HepG2 (cell line): ENCODE measurements at places on chromosomes 5 and 9.

DNA sequence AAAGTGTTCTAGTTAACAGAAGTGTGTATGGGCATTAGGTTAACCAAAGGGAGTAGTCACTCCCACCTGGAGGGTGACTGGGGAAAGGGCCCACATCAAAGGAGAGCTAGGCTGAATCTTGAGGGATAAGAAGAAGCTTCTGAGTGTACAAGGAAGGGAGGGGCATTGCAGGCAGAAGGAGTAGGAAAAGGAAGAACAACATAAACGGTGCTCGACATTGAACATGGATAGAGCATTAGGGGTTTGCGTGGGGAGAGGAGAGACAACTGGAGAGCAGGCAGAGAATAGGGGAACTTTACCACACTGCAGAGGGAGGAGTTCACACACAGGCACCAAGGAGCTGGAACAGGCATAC, 5.3 kb upstream of the GLRX start:
- no peak for DNase-seq

DNA sequence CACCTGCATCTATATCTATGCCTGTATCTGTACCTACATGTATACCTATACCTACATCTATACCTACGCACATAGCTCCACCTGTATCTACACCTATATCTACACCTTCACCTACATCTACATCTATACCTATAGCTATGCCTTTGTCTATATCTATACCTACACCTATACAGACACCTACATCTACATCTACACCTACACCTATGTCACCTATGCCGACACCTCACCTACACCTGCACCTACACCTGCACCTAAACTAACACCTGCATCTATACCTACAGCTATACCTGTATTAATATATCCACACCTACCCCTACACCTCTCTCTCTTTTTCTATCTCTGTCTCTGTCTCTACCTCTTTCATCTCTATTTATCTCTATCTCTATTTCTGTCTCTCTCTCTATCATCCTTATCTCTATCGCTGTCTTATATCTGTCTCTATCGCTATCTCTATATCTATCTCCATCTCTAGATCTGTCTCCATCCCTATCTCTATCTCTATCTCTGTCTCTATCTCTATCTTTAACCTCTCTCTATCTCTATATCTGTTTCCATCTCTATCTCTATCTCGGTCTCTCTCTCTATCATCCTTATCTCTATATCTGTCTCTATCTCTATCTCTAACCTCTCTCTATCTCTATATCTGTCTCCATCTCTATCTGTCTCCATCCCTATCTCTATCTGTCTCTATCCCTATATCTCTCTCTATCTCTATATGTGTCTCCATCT, 37.9 kb downstream of the IRX4 start:
- DNase-seq, result no peak

GRCh38 chr9:131608493-131609037, 63.2 kb downstream of the PRRT1B start:
- peak; percentile 75 for DNase-seq

DNA sequence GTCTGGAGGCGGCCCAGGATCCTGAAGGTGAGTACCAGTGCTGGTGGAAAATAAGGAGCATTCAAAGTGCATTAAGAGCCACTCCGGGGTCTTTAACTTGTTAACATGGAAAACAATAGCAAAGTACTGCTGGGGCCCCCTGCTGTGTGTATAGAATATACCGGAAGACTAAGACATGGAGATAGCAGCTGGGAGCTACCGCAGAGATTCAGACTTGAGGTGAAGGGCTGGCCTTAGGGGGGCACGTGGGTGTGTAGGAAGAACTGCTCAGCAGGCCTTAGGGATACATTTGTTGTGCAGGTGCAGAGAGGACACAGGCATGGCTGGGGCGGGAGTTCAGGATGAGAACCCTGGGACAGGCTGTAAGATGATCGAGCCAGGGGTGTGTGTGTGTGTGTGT, 1.2 kb upstream of the DMRT1 start:
- no peak for DNase-seq

DNA sequence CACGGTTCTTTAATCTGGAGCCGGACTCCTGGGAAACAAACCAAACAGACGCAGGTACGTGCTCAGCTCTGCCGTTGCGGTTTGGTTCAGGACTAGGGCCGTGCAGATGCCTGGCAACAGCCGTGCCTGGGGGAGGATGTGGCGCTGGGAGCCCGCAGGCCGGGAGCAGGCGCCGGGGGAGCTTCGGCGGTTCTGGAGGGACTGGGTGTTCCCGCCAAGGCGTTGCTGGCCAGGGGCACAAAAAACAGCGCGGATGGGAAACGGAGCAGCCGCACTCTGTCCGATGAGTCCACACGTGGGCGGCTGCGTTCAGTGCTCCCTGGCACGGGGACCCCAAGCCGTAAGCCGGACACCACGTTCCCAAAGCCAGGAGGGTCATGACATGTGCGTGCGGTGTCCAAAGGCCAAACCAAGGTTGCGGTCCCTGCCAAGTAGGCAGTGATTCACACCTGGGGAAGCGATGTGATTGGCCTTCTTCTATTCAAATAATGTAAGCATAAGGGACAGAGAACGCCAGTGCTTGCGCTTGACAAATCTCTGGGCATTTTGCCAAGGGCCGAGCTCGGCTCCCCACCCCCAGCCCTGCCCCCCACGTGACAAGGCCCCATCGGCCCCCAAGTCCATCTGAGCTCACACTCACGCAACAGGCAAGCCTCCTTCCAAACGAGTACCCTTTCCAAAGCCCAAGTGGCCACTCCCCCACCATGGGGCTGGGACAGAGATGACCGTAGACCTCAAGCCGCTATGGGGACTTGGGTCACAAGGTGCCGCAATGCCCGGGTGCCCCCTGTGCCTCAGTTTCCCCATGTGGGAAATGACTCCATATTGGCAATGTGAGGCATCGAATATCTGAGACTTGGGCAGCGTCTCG, 49.7 kb upstream of the NKD2 start:
- peak; percentile 75 for DNase-seq

DNA sequence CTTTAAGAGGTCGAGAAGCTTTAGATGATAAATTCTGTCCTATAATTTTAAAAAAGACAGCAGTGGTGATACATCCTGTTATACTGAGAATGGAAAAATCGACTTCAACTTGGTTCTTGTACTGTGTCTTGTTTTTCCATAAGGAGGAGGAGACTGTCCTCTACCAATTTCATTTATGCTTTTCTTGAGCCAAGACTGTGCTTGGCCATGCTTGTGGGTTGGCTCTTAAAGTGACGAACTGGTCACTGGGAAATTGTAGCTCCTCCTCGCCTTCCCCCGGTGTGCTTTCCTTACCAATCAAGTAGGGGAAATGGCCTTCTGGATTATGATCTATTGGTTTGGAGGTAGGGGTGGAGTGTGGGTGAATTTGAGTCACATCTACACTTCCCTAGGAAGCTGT, 67.1 kb upstream of the HSPB3 start:
- DNase-seq, result no peak

- DNase-seq, result no peak
Observed at GRCh38 chr5:169934990-169935389, 45.3 kb downstream of the INSYN2B start.

DNA sequence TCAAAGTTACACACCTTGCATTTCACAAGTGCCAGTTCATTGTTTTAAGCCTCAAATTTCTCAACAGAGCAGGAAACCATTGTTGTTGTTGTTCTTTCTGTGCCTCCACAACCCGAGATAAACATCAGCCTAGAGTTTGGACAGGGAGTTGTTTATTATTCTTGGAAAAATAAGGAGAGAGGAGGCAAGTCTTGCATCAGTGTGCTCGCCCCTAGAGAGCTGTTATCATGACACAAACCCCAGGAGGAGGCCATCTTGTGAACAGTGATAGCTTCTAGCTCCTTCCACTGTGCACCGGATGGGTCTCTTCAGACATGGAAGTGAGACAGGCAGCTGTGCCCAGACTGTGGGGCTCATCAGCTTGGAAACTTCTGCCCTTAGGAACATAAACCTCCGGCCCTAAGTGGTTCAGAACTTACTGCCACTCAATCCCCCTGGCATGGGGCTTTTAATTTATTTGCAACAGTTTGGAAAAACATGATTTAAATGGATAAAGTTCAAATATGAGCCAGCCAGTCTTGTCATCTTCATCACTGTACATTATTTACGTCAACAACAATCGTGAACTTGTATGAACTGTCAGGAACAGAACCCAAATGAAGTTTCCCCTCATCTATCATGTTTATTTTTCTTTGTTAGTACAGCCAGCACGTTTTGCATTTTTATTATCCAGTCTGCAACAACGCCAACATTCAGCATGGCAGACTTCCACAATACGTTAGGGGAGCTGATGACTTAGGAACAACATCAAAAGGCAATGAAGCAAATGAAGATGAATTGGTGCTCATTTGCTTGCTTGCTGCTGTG, 181.7 kb upstream of the S1PR3 start:
- DNase-seq, result no peak

DNA sequence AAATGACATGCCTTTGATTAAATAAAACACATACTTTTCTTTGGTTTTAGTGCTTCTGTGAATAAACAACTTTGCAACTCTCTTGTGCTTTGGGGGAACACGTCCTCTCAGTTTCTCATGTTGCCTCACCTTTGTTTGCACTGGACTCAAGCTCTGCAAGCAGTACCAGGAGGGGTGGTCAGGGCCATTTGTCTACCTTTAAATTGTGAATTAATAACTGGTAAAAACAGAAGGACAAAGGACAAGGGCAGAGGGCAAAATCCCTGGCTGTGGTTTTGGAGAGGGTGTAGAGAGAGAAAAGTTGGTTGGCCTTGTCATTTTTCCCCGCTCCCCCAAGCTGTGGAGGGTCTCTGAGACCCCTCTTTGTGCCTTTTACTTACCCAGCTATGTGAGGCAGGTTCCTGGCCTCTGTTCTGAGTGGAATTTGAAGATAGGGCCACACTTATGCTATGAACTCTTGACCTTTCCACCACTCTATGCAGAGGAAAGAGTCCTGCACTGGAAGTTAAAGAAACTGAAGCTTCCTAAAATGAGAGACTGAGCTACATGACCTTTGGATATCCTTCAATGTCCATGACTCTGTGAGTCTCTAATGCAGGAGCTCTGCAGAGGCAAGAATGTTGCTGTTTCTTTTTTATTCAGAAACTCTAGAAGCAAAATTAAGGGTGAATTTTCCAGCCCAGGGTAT, 55.1 kb upstream of the MOCS2 start:
- DNase-seq, result peak; percentile 23

- no peak for DNase-seq
Observed at GRCh38 chr9:135926402-135927194, 19.3 kb upstream of the CAMSAP1 start.

GRCh38 chr9:101354143-101354764, 30.6 kb downstream of the BAAT start:
- DNase-seq, result peak; percentile 100

- DNase-seq, result no peak
Observed at GRCh38 chr5:55591686-55592085, 56.9 kb upstream of the PLPP1 start.

DNA sequence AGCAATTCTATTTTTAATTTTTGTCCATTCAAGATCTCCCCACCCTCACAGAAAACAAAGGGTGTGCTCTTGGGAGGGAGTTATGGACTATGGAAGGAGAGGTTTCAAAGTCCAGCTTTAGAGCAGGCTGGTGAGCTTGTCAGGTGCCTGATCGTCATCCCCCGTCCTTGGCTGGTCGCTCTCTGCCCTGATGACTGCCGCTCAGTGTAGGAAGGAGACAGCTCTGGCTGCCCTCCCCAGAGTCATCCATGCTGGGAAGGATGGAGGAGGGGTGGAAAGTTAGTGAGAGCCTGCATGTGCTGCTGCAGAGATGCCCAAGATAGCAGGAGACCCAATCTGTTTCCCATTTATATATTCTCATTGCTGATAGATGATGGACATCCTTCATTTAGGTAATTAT, 96.6 kb downstream of the NLN start:
- DNase-seq, result peak; percentile 32

DNA sequence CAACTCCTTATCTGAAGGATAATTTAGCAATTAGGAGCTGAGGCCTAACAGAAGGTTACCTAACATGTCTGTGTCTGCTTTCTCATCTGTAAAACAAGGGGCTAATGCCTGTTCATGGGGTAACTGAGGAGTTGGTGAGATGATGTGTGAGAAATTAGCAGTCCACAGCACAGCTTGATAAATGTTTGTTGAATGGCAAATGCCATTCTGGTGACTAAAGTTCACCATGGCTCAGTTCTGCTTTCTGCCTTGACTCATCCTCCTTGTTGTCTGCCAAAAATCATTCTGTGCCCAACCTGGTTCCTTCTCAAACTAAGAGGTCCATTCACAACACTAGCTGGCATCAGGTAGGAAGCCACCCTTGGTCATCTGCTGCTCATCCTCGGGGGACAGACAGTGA, 552.0 kb upstream of the KLF4 start:
- DNase-seq, result no peak

- DNase-seq, result no peak
Observed at GRCh38 chr5:126455728-126456127, 32.5 kb downstream of the GRAMD2B start.

DNA sequence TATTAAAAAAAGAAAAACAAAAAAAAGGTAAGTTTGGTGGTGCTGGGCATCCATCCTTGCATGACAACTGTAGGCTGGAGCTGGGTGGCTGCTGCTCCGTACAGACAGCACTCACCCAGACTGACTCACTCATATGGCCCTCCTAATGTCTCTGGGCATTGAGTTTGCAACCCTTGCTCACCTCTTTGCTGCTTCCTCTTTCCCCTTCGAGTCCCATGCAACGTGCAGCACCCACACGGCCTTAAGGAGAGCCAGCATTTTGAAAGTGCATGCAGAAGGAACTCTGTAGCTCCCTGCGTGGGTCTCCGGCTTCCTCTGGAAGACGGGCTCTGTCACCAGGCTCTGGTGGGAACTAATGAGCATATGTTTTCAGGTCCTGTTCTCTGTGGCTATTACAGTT, 60.5 kb upstream of the ENTREP1 start:
- no peak for DNase-seq

GRCh38 chr5:54309276-54309675, 1.1 kb downstream of the ARL15 start:
- DNase-seq, result no peak

DNA sequence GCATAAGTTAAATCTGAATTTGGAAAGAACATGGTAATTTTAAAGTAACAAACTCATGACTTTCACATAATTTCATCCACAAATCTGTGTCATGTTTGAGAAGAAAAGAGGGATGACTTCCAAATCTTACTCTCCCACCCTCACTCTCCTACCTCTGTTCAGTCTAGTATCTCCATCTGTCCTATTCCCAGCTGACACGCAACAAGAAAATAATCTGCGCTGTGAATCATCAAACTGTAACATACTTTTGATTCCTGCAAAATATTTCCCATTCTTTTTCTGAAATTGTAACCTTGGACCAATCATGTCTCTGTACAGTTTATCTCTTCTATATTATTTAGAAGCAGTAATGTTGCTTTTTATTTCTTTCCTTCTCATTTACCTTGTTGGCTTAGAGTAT, 91.4 kb downstream of the SLC12A2 start:
- no peak for DNase-seq

GRCh38 chr5:14237317-14238086, 94.4 kb downstream of the TRIO start:
- no peak for DNase-seq

GRCh38 chr5:121006217-121006616, 542.1 kb downstream of the PRR16 start:
- DNase-seq, result no peak

GRCh38 chr5:146607659-146608332, 91.8 kb upstream of the GPR151 start:
- DNase-seq, result no peak
